Type B pancreatic cell (in vitro differentiated cells): ENCODE measurements at places on chromosomes 13 and 19.

GRCh38 chr19:51025401-51025800 is 1.0 kb downstream of the KLK11 start:
- H3K36me3 ChIP-seq: no peaks in the 10 kb centered on the region
- no peak overlapping the region for H3K4me3 ChIP-seq
- DNase-seq: no peak

DNA sequence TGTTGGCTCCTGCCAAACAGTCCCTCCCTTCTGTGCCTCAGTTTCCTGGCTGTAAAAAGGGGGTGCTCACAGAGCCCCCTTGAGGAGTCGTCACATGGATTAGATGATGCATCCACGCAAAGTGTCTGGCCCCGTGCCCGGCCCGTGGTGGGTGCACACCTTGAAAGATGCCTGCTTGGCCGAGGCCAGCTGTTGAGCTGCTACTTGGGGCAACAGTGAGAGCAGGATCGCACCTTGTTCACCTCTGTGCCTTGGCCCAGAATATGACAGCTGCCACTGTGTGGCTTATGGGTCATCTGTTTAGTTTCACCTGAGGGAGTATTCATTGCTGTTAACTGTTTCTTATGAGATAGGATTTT is 17.7 kb downstream of the CRTC1 start:
- H3K27ac ChIP-seq: no peak overlapping the region
- DNase-seq: no peak
- peak overlapping the region; percentile 69 for H3K4me3 ChIP-seq
- H3K4me1 ChIP-seq: peaks cover 11% of the 10 kb centered on the region
- no peaks in the 10 kb centered on the region for H3K36me3 ChIP-seq
- H3K27me3 ChIP-seq: peaks cover 4% of the 10 kb centered on the region

- H3K36me3 ChIP-seq: no peaks in the 10 kb centered on the region
- H3K4me3 ChIP-seq: no peak overlapping the region
- peaks cover under 1% of the 10 kb centered on the region for H3K4me1 ChIP-seq
These were observed 4.9 kb upstream of the ESD start for GRCh38 chr13:46801858-46802257.

GRCh38 chr13:98508685-98509084 is 68.2 kb downstream of the STK24 start:
- no peak for DNase-seq
- peaks cover 19% of the 10 kb centered on the region for H3K36me3 ChIP-seq
- peak overlapping the region; percentile 22 for H3K4me3 ChIP-seq
- no peaks in the 10 kb centered on the region for H3K27me3 ChIP-seq

DNA sequence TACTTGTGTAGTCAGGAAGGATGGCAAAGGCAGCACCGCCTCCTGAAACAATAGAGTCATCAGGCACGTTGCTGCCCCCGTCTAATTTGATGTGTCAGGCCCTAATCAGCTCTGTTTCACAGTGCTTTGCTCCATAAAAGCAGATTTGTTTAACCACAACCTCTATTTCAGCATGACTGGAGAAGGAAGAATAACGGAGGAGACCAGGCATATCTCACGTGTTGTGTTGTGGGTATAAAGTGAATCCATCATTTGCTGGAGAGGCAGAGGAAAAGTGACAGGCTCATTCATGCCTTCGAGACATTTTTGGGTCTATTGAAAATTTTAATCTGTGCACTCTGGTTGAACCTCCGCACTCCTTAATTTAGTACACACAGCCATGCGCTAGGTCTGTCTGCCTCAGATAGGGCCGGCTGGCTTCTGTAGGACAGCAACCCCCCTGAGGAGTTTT is 940.4 kb upstream of the SLC10A2 start:
- H3K4me1 ChIP-seq: peaks cover 29% of the 10 kb centered on the region
- DNase-seq: no peak
- no peaks in the 10 kb centered on the region for H3K27me3 ChIP-seq
- H3K27ac ChIP-seq: no peak overlapping the region

DNA sequence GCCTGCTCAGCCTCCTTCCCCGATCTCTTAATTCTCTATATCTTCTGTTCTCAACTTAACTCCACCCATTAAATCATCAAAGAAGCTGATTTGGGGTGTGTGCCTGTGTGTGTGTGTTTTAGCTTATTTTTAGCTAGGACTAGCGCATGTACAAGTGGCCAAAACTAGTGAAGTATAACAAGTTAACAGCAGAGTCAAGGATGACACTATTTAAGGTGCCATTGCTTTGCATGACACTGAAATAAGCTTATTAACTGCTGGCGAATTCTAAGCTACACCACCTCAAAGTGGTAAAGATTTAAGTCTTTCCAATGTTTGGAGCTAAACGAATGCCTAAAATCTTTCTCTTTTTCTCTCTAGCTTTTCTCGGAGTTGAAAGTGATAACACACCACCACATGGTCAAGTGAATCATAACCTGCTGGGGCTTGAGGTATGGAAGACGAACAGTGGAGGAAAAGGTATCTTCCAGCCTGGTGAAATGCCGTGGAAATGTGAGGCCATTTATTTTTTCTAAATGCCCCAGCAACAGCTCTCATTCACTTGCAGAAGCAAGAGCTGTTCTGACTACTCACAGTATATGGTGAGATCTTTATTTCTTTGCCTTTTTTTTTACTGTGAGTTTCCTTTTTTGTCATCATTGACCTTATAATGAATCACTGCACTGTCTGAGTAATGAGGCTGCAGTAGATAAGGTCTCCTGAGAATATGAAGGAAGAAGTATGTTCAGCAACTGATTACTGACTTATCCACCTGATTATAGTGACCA is 570.3 kb downstream of the PCDH9 start:
- no peak for DNase-seq
- no peaks in the 10 kb centered on the region for H3K36me3 ChIP-seq
- no peak overlapping the region for H3K27ac ChIP-seq
- no peaks in the 10 kb centered on the region for H3K27me3 ChIP-seq

GRCh38 chr19:23394511-23394910 is 760 bp downstream of the ZNF91 start:
- DNase-seq: no peak
- peaks cover 39% of the 10 kb centered on the region for H3K36me3 ChIP-seq
- H3K4me1 ChIP-seq: peaks cover 3% of the 10 kb centered on the region
- H3K4me3 ChIP-seq: peak overlapping the region; percentile 99
- H3K27ac ChIP-seq: peak overlapping the region; percentile 99

DNA sequence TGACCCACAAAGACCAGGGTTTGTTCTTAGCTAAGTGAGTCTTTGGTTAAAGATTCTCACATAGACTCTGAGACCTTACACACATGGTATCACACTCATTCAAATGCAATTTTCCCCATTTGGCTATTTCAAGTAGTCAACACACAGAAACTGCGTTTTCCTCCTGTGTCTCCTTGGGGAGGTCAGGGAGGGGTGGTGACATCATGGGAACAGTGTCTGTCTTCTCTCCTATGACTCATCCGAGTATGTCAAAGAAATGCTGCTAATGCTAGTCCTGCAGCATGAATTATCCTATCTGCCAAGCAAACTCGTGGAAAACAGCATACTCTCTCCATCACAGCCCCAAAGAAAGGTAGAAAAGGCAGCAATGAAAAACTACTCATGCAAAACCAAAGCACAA is 100.2 kb downstream of the ENOX1 start:
- H3K27me3 ChIP-seq: peaks cover 4% of the 10 kb centered on the region
- DNase-seq: no peak
- peaks cover 7% of the 10 kb centered on the region for H3K4me1 ChIP-seq

GRCh38 chr19:6416658-6417405 is 7.8 kb downstream of the KHSRP start:
- DNase-seq: no peak
- no peak overlapping the region for H3K4me3 ChIP-seq
- H3K36me3 ChIP-seq: peaks cover 5% of the 10 kb centered on the region
- H3K27me3 ChIP-seq: no peaks in the 10 kb centered on the region

- H3K4me3 ChIP-seq: no peak overlapping the region
- H3K4me1 ChIP-seq: peaks cover 34% of the 10 kb centered on the region
- no peaks in the 10 kb centered on the region for H3K36me3 ChIP-seq
- no peak for DNase-seq
- H3K27me3 ChIP-seq: peaks cover 5% of the 10 kb centered on the region
- H3K27ac ChIP-seq: no peak overlapping the region
These were observed 282.0 kb downstream of the DNAJC15 start for GRCh38 chr13:43305416-43305815.

DNA sequence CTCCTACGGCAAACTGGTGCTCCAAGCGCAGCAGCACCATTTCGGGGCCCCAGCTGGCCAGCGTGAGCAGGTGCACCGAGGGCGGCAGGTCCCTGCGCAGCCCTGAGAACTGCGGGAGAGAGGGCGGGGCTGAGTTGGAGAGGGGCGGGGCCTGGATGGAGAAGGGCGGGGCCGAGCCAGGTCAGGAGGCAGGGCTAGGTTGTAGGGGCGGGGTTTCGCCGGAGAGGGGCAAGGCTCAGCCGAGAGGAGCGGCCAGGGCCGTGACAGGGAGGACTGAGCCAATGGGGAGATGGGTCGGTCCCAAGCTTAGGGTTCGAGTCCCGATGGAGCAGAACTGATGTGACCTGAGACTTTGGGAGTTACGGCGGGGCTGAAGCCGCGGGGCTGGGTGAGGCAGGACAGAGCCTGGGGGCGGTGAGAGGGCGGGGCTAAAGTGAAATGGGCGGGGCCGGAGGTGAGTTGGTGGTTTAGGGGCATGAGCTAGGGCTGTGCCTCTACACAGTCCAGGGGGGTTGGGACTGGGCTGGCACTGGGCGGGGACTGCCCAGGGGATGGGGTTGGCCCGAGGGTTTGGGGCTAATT is 19.0 kb downstream of the MAN2B1 start:
- H3K27me3 ChIP-seq: no peaks in the 10 kb centered on the region
- no peak for DNase-seq
- no peak overlapping the region for H3K4me3 ChIP-seq
- H3K27ac ChIP-seq: no peak overlapping the region

GRCh38 chr19:42083537-42083936 is 7.6 kb downstream of the ZNF574 start:
- H3K27me3 ChIP-seq: no peaks in the 10 kb centered on the region
- peaks cover 3% of the 10 kb centered on the region for H3K4me1 ChIP-seq
- H3K36me3 ChIP-seq: peaks cover 17% of the 10 kb centered on the region
- no peak for DNase-seq

DNA sequence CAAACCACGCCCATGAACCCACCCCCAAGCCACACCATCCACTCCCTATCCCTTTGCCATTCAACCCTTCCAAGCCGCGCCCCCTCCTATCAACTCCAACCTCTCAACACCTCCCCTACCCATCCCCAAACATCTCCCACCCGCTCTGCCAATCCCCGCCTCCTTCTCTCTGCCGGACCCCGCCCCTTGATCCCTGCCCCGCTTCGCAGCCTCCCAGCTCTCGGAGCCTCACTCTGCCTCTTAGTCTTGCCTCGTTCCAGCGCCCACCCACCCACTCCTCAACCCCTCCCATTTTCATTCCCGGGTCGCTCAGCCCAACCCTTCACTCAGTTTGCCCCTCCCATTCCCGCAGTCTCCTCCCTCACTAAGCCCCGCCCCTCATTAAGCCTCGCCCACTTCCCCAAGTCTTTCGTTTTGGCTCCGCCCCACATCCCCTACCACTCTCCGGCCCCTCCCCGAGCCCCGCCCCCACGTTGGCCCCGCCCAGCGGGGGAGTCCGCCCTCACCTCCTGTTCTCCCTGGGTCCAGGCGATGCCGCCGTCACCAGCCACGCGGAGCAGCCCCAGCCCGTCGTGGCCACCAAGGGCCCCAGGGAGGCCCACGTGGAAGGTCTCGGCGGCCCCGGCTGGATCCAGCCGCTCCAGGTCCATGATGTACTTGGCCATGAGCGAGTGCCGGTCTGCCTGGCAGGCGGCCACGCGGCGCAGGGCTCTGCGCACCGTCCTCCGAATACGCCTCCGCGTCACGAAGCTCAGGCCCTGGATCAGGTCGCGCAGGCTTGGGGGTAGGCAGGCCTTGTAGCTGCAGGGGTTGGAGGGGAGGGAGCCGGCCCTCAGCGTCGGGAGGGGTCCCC is 5.7 kb downstream of the JAK3 start:
- no peaks in the 10 kb centered on the region for H3K36me3 ChIP-seq
- peaks cover 25% of the 10 kb centered on the region for H3K27me3 ChIP-seq
- H3K27ac ChIP-seq: no peak overlapping the region
- H3K4me3 ChIP-seq: peak overlapping the region; percentile 83
- DNase-seq: peak; percentile 92
